ENCODE measurements at places on chromosomes 12 and 14.

DNA sequence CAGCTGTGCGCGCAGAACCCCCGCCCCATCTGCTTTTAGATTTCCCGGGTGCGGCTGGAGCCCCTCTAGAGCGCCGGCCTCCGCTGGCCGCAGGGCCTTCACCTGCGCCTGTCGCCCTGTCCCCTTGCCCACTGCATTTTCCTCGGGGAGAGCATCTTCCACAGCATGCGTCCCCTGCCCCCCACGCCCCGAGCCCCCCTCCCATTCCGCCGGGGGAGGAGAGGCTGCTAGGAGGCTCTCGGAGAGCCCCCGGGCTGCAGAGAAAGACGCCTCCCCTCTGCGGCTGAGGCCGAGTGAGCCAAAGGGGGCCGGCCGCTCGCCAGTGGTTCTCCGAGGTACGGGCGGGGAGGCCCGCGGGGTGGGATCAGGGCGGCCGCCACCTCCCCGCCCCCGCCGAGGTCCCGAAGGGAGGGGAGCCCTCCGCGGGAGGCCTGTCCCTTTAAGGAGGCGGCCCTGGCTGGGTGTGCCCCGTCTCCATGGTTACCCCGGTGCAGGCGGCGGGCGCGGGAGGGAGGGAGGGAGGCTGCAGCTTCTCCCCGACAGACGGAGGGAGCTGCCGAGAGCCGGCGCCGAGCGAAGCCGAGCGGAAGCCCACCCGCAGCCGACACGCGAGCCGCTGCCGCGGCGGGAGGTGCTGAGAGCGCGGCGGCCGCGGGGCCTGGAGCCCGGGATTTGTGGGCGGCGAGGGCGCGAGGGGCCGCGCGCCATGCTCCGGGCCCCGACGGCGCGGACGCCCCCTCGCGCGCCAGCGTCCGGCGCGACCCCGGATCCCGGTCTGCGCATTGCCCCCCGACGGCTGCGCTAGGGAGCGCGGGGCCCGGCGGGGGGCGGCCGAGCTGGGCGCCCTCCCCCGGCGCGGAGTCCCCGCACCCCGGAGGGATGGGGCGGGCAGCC, at the start of gene KCNH3:
Gene KCNH3, plus strand, starts transcription at position 521 of the 894 bp plus-strand sequence. CDS start 387 bp downstream, outside the sequence.
- DNase-seq = peak; percentile 67

GRCh38 chr12:54596526-54596946, 8.1 kb upstream of the PPP1R1A start:
- DNase-seq = no peak

GRCh38 chr14:73153272-73153671, 17.0 kb downstream of the PSEN1 start:
- DNase-seq = no peak

GRCh38 chr14:44113769-44114730, 393.0 kb downstream of the FSCB start:
- no peak for DNase-seq

GRCh38 chr12:27008081-27008480, 6.1 kb downstream of the TM7SF3 start:
- no peak for DNase-seq

DNA sequence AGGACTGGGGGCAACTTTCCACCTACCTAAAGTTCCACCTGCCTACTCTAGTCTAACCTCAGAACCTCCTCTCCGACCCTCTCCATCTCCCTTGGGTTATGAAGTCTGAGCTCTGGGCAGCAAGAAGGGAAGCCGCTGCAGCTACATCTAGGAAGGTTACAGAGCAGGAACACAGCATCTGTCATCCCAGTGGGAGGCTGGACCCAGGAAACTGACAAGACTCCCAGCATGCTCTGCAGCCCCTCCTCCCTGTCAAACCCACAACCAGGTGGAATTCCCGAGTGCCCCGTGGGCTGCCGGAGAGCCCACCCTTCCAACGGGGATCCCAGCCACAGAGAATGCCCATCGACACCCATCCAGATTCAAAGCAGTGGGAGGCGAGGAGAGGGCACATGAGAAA, 2.1 kb downstream of the TESC start:
- no peak for DNase-seq

GRCh38 chr12:131264635-131265034, 310.9 kb downstream of the ADGRD1 start:
- no peak for DNase-seq

- DNase-seq = no peak
Measured at GRCh38 chr14:29321646-29322045, 555.1 kb downstream of the FOXG1 start.

GRCh38 chr12:43861840-43862150, 25.9 kb downstream of the TMEM117 start:
- DNase-seq = no peak

DNA sequence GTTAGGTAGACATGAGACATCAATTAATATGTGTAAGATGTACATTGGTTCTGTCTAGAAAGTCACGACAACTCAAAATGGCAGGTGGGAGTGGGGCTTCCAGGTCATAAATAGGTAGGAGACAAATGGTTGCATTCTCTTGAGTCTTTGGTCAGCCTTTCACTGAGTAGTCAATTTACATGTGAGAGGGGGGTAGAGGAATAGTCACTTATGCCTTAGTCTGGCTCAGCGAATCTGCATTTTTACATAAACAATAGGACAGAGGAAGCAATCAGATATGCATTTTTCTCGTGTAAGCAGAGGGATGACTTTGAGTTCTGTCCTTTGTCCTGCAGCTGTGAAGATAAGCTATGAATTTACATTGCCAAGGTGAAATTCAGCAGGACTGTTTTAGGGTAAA, 27.8 kb upstream of the UNC79 start:
- DNase-seq = no peak

DNA sequence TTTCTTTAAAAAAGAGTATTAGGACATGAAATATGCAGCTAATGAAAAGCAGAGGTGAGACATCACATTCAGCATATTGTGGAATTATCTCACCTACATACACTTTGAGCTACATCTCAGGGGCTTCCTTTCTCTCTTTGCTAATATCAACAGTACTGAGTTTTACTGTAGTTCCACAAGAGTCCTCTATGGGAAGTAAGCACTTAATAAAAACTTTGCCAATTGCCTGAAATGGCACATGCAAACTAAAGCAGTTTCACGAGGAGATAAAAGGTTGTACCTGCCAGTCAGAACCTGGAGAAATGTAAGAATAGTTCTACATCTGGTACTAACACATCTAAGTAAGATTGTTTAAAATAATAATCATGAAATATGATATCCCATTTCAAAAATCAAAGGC, 73.5 kb upstream of the GPHB5 start:
- DNase-seq = no peak

- DNase-seq = no peak
Measured at GRCh38 chr14:59425322-59425935, 39.8 kb downstream of the GPR135 start.

GRCh38 chr14:55889124-55889523, 229.1 kb upstream of the PELI2 start:
- peak; percentile 79 for DNase-seq

DNA sequence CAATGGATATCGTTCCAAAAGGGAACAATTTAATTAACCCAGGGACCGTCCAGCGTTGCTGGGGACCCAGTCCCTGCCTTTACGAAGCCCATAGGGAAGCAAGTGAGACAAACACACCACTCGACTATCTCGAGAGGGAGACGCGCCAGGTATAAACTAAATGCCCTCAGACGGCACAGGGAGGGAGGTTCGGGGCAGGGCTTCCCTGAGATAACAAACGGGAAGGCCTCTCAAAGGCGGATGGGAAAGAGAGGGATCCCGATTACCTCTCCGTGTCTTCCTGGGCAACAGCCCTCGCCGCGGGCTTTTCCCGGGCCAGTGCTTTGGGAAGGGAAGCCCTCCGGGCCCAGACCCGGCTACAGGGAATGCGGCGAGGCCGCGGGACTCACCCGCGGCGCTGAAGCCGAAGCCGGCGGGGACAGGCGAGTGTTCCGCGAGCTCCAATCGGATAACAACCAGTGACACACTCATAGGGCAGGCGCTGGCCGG, 390 bp downstream of the BRAP start:
- DNase-seq = no peak

- DNase-seq = no peak
Measured at GRCh38 chr12:121346747-121347146, 5.5 kb downstream of the ANAPC5 start.

DNA sequence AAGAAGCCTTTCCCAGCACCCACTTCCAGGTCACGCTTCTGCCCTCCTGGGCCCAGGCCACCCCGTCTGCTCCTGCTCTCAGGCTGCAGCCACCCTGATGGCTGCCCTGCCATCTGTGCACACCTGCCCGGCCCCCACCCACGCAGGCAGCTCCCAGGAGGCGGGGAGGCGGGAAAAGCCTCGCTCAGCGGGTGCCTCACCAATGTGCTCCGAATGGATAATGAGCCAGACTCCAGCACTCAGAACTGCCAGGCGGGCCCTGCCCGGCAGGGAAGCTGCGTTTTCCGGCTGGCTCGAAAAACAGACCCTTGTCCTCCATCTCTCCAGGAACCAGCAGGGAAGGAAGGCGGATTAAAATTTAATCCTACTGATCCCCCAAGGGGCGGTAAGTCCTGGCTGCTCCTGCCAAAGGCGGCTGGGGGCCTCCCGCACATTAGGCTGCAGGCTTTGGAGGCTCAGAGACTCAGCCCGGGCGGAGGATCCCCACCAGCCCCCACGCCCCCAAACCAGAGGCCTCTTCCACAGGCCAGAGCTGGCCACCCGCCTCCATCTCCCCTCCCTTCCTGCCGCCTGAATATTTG, 104.0 kb downstream of the NCOR2 start:
- peak; percentile 89 for DNase-seq

GRCh38 chr14:94026173-94026888, at the start of gene OTUB2:
OTUB2 (plus strand) TSS chr14:94026340; CDS start chr14:94026538, 198 bp downstream.
- DNase-seq = peak; percentile 83

DNA sequence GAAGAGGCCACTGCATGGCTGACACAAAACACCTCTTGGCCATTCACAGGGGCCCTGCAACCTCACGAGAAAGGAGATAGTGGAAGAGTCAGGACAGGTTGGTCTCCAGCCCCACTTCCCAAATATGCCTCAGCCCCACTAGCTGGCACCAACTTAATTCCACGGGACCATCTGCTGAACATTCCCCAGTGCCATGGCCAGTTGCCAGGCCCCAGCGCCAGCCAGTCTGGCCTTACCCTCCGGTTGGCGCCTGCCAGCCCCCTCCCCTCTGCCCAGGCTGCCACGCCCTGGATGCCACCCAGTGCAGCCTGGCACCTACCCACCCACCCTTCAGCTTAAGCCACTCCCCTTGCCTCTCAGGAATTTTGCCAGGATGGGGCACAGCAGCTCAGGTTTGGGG, 21.2 kb upstream of the HSPB8 start:
- no peak for DNase-seq

DNA sequence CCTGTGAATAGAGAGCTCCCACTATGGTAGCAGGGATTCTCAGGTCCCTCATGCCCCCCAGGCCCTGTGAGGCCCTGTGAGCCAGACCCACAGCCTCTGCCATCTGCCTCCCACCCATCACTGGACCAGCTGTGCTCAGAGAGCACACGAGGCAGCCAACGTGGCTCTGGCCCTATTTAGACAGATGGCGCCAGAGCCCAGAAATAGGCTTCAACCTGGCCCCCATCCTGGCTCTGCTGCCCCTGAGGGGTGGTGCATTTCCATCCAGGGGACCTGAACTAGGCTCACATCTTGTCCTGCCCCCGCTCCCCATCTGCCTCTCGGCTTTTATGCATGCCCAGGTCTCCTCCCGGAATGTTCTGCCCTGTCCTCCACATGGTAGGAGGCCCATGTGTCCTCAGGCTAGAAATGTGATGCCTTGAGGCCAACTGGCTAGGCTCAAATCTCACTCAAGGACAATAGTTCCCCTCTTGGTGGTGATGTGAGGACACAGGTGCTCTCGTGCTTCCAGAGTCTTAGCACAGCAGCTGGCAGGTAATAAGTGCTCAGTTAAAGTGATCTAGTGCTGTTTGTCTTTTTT, 18.9 kb downstream of the TMEM63C start:
- no peak for DNase-seq

GRCh38 chr12:119369907-119370546, 35.5 kb downstream of the CCDC60 start:
- DNase-seq = no peak

DNA sequence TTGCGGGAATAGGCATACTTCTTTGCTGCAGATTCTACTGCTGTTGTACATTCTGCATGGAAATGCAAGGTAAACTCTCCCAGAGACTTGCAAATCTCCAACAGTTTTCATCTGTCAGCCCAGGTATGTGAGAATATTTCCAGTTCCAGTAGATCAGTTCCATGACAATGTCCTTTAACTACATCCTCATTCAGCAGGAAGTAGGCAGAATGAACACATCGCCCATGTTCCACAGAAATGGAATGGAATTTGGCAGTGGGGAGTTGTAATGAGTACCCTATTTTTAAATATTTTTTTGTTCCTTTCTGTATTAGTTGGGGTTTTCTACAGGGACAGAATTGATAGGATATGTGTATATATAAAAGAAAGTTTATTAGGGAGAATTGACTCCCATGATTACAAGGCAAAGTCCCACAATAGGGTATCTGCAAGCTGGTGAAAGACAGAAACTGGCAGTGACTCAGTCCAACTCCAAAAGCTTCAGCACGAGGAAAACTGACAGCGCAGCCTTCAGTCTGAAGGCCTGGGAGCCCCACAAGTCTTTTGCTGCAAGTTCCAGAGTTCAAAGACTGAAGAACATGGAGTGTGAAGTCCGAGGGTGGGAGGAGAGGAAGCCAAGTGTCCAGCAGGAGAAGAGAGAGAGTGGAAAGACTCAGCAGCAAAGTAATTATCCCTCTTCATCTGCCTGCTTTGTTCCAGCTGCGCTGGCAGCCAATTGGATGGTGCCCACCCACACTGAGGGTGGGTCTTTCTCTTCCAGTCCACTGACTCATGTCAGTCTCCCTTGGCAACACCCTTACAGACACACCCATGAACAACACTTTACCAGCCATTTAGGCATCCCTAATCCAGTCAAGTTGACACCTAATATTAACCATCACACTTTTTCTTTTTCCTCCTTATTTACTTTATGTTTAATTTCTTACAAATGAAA, 110.4 kb upstream of the SCAF11 start:
- no peak for DNase-seq

DNA sequence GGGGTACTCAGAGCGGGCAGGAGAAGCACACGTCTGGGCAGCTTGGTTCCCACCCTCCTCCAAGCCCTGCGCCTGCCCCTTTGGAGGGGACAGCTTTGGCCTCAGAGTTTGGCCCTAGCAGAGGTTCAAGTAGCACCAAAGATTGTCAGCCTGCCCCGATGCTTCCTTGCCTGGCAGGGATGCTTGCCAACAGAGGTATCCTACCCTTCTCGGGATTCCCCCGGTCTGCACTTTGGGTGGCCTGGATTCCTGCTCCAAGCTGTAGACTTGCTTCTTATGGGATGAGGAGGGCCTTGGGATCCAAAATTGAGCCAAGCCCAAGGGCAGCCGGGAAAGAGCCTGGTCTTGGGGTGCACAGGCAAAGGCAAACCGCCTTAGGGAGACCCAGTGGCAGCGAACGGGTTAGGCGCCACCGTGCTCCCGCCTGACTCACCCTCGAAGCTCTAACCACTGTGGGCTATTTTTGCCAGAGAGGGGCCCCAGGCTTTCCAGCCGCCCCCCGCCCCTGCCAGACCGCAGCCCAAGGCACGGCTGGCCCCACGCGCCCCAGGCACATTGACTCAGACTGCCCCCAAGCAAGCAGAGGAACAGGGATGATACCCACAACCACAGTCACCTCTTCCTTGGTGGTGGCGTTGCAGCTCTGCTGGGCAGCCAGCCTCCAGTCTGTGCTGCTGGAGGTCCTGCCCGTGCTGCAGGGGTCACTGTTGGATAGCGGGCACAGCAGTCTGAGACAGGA, 847 bp upstream of the WNT10B start:
- no peak for DNase-seq
